ENCODE measurements at places on chromosomes 7 and 10. TPM values are rescaled to one million over a fixed set of nuclear protein-coding genes. Genes with fewer than 3 reads are reported as not detected.

DNA sequence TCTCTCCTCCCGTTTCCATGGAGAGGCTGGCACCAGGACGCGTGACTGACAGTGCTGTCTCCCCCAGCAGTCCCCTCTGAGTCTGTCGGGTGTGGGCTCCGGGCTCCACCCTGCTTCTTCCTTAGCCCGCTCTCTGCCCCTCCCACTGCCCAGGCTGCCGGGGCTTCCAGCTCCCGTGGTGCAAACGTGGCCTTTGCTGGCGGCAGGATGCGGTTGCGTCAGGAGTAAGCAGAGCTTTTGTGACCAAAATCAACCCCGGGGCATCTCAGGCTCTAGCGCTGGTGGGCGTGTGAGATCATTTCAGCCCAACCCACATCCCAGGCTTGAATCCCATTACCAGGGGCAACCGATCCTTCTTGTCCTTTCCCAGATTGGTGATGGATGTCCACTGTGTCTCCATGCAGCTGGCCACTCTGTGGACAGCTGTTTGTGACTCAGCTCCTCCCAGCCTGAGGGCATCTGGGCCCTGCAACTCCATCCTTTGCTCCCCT is 28.2 kb downstream of the PTPRE start:
- H3K27me3 ChIP-seq: no peaks in the 10 kb centered on the region
- H3K4me3 ChIP-seq: no peak overlapping the region
- DNase-seq: no peak
- H3K27ac ChIP-seq: no peak overlapping the region
- H3K36me3 ChIP-seq: no peaks in the 10 kb centered on the region
- H3K4me1 ChIP-seq: no peaks in the 10 kb centered on the region

GRCh38 chr7:49403844-49404243 is 369.6 kb upstream of the VWC2 start:
- H3K27me3 ChIP-seq: no peaks in the 10 kb centered on the region
- H3K36me3 ChIP-seq: no peaks in the 10 kb centered on the region
- no peak overlapping the region for H3K27ac ChIP-seq
- H3K4me1 ChIP-seq: no peaks in the 10 kb centered on the region

- H3K36me3 ChIP-seq: no peaks in the 10 kb centered on the region
- no peaks in the 10 kb centered on the region for H3K27me3 ChIP-seq
- H3K27ac ChIP-seq: no peak overlapping the region
- H3K4me1 ChIP-seq: no peaks in the 10 kb centered on the region
Measured at GRCh38 chr10:98090822-98091221, 43.6 kb upstream of the R3HCC1L start.

The PRSS37 gene
- total RNA-seq: not detected

The FAM25G gene
- not detected for total RNA-seq

The PRPS1L1 gene
- total RNA-seq: not detected

The MYO3A gene
- not detected for total RNA-seq
